ENCODE measurements at places on chromosomes 1 and 21.
A peak's percentile ranks its signal among the peaks of the same experiment; 100 is the strongest.

DNA sequence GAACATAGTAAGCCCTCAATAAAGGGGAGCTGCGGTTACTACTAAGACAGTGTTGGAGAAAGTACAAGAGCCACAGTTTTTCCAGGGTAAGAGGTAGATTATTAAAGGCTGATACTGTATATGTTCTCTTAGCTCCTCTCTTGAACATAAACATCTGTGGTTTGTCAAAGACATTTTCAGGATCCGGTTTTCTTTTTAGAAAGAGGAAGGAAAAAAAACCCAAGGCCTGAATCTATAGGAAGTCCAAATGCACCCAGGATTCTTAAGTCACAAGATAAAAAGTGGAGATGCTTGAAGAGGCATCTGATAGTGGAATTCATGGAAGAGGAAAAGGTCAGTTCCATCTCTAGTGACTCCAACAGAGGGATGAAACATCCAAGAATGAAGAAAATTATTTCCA is 24.6 kb upstream of the SLC45A3 start:
- DNase-seq, result no peak

DNA sequence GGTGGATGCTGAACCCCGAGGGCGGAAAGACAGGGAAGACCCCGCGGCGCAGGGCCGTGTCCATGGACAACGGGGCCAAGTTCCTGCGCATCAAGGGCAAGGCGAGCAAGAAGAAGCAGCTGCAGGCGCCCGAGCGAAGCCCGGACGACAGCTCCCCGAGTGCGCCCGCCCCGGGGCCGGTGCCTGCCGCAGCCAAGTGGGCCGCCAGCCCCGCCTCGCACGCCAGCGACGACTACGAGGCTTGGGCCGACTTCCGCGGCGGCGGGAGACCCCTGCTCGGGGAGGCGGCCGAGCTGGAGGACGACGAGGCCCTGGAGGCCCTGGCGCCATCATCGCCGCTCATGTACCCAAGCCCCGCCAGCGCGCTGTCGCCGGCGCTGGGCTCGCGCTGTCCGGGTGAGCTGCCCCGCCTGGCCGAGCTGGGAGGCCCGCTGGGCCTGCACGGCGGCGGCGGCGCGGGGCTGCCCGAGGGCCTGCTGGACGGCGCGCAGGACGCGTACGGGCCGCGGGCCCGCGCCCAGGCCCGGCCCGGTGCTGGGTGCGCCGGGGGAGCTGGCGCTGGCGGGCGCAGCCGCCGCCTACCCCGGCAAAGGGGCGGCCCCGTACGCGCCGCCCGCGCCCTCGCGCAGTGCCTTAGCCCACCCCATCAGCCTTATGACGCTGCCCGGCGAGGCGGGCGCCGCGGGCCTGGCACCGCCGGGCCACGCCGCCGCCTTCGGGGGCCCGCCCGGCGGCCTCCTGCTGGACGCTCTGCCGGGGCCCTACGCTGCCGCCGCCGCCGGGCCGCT is 20.7 kb downstream of the FOXO6 start:
- DNase-seq, result no peak

- DNase-seq, result no peak
Observed at GRCh38 chr1:93042187-93043056, 36.7 kb upstream of the MTF2 start.

DNA sequence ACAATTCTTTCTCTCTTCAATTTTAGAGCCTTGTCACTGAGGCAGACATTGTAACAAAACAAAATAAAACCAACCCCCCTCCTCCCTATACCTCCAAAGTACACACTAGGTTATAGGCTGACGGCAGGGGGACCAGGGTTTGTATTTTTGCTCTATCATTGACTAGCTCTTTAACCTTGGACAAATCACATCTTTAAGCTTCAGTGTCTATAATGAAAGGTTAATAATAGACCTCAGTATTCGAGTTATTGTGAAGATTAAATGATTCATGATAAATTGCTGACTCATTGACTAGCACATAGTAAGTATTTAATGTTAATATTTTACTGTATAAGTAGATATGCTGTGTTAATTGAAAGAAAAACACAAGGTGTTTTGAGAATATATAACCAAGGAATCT is 1267.6 kb upstream of the ADGRL2 start:
- peak; percentile 75 for DNase-seq

DNA sequence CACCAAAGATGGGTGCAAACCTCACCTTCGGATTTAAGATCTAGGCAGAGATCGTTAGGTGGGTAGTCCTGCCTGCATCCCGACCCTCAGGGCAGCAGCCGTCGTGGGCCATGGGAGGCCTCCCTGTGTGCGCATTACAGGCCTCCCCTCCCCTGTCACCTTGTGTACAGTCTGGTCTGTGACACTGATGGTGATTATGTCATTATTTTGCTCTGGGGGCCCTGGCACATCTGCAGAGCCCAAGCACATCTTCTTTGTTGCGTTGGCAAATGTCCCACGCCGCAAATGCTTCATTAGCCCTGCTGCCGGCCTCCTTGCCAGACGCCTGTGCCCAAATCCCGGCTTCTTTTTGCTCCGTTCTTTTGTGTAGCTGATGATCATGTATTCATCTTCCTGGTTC is 31.7 kb downstream of the PROX1 start:
- DNase-seq, result no peak

DNA sequence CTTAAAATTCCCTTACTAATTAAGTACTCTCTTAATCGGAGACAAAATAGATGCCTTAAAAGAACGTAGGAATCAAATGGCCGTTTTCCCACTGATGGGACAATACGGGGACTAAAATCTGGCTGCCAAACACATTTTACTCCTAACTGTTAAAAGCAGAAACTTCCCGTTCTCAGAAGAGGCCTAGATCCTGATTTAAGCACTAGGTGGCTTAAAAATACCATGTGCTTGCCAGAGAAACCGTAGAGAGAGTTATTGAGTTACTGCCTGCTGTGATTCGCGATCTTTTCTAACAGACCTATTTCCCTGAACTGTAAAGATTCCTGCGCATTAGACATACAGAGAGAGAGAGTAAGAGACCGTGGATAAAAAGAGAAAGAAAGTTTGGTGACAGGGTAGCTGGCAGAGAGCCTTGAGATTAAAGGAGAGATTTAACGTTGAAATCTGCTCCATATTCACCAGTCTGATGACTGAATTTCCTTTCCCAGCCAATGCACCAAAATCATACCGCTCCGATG is 54.4 kb upstream of the STUM start:
- no peak for DNase-seq

DNA sequence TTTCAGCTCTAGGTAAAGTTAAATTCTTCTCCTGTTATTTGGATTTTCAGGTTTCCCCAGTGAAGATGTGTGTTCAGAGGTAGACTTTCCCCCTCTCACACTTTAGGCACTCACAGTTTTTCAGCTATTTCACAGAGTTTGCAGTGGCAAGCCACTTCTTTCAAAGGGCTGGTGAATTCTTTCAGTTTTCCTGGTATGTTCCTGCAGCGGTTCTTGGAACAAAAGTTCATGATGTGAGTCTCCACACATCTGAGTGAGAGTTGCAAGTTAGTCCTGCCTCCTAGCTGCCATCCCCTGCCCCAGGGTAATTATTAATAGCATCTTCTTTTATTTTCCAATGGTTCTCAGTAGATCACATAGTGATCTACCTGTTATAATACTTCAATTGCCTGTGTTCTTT is 27.3 kb upstream of the CD84 start:
- DNase-seq, result no peak

GRCh38 chr1:178490136-178490535 is 6.6 kb downstream of the CLEC20A start:
- no peak for DNase-seq

GRCh38 chr1:219322766-219323165 is 149.1 kb downstream of the LYPLAL1 start:
- no peak for DNase-seq

DNA sequence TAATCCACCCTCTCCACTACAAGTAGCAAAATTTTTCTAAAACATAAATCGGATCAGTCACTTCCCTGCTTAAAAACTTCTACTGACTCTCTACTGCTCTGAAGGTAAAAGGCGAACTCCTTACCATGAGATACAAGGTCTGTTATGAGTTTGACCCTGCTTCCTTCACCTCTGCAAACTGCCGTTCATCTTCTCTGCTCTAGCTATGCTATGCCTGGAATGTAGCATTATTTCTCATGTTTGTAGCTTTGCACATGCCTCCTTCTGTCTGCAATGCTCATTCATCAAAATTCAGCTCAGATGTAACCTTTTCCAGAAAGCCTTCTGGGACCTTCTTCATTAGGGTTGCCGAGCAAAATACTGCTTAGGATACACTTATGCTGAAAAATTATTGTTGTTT is 30.8 kb downstream of the RPL5 start:
- DNase-seq, result no peak

- DNase-seq, result no peak
Observed at GRCh38 chr1:165497069-165498013, 46.5 kb upstream of the LRRC52 start.

DNA sequence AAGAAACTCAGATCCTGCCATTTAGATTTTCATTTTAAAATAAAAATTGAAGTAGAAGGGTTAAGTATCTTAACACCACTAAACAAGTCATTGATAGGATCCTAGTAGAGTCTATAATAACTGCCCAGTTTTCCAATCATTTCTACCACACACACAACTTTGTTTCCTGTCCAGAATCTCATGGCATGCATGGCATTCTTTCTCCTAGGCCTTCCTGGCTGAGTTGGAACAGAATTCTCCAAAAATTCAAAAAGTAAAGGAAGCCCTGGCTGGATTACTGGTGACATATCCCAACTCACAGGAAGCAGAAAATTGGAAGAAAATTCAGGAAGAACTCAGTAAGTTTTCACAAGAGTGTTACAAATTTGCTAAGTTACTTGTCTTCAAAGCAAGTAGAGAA is 111.4 kb upstream of the BMP8A start:
- no peak for DNase-seq

GRCh38 chr1:70718086-70718630 is 307.1 kb downstream of the CTH start:
- no peak for DNase-seq

All from Caki2 (cell line).